Small intestine (tissue), 16 donors: ENCODE measurements at places on chromosomes 5 and 9. TPM values are rescaled to one million over a fixed set of nuclear protein-coding genes. Genes with fewer than 3 reads are reported as not detected.

BARHL1 gene
- polyA plus RNA-seq = not detected

- no peak for DNase-seq
Measured at GRCh38 chr5:61595426-61595825, 263.4 kb downstream of the ZSWIM6 start.

SLC6A18 gene
- polyA plus RNA-seq = not detected

DNA sequence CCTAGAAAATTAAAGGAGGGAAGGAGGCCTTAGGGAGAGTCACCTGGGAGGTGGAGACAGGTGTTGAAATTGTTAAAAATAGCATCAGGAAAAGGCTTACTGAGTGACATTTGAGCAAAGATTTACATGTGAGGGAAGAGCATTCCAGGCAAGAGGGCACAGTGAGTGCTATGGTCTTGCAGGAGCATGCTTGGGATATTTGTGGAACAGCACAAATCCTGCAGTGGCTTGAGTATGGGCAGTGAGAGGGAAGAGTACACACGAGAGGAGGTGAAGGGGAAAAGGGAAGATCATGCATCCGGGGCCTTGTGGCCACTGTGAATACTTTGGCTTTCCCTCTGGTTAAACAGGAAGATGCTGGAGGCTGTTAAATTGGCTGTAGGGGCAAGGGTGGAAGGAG lies 36.6 kb downstream of the ACER2 start:
- no peak for DNase-seq

REXO4 gene
- polyA plus RNA-seq = 22.9 TPM

- DNase-seq = no peak
Measured at GRCh38 chr5:135535820-135536801, at the start of gene NEUROG1. TSS of gene NEUROG1 (minus strand) at chr5:135535964. CDS start at chr5:135535690, 274 bp downstream.

PCAT7 gene
- 0.54 TPM for polyA plus RNA-seq

DNA sequence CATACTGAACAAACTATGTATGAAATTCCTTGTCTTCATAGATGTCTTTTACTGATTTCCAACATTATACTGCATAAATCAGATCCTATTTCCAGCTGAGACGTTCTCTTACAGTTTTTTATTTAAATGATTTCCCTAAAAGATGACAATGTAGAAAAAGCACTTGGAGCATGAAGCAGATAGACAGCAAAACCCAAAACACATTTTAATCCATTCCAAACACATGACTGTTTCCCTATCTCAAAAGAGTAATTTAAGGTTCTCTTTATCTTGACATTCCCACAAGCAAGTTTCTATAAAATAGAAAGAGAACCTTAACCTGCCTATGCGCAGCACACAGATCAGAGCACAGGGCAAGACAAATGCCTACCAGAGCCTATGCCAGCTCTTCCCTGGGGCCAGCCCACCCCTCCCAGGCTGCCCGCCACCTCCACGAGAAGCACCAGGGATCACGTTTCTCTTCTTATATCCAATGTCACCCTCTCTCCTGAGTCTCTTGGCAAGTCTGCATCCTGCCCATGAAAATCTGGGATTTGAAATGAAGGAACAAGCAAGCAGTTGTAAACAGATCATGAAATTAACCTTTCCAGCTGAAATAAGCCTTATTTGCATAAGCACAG lies 52.4 kb downstream of the RETREG1 start:
- no peak for DNase-seq

- DNase-seq = no peak
Measured at GRCh38 chr5:89847743-89848142, 561.8 kb downstream of the CETN3 start.

TAF7 gene
- polyA plus RNA-seq = 91.9 TPM

MZB1 gene
- polyA plus RNA-seq = 2.7 TPM

DNA sequence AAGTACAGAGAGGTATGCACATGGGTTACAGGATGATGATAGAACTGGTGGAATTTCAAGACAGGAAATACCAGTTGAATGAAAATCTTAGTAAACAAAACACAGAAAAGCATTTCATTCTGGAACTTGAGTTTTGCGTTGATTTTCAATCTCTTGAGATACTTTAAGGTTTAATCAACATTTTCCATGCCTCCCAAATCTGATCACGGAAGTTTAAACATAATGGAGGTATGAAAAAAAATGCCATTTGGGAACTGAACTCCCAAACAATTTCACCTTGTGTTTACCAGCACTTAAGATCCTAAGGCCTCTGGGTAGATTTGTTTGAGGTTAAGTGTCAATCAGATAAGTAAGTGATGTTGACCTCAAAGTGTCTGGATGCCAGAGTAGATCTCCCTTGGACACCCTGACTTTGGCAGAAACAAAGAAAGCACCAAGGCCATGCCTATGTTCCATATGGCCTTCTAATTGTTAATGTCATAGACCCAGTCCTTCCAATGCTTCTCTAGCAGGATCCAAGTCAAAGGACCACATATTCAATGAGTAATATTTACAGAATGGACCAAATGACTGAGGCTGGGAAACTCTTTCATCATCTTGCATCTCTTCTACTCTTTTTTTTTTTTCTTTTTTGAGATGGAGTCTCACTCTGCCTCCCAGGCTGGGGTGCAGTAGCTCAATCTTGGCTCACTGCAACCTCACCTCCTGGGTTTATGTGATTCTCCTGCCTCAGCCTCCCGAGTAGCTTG lies 216.9 kb downstream of the ARRDC3 start:
- no peak for DNase-seq

DNA sequence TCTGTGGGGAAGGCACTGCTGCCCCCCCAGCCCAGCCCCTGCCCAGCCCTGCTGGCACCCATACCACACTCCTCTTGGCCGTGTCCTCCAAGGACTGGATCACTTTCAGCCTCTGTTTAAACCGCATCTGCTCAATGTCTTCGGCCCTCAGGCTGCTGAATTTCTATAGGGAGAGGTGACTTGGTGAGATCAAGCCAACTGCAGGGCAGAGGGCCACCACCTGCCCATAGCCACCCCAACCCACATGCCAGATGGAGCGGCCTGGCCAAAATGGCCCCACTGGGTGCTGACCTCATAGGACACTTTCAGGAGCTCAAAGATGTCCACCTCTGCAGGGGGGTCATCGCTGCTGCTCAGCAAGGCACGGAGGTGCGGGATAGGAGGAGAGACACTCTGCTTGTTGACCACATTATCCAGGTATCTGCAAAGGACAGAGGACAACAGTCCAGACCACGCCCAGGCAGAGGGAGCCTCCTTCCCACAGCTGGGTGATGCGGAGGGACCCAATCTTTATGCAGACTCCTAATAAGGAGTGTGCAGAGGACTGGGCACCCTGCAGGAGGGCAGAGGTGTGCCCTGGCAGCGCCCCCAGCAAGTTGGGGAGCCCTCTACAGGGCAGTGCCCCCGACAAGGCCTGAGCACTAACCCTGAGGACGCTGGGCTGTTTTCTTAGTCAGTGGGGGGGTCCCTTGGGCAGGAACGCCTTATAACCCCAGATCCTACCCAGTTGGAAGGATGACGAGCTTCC lies 14.4 kb upstream of the MRNIP start:
- DNase-seq = no peak

- no peak for DNase-seq
Measured at GRCh38 chr9:111529787-111530186, 4.8 kb downstream of the ZNF483 start.

HAPLN1 gene
- 3.9 TPM for polyA plus RNA-seq

DNA sequence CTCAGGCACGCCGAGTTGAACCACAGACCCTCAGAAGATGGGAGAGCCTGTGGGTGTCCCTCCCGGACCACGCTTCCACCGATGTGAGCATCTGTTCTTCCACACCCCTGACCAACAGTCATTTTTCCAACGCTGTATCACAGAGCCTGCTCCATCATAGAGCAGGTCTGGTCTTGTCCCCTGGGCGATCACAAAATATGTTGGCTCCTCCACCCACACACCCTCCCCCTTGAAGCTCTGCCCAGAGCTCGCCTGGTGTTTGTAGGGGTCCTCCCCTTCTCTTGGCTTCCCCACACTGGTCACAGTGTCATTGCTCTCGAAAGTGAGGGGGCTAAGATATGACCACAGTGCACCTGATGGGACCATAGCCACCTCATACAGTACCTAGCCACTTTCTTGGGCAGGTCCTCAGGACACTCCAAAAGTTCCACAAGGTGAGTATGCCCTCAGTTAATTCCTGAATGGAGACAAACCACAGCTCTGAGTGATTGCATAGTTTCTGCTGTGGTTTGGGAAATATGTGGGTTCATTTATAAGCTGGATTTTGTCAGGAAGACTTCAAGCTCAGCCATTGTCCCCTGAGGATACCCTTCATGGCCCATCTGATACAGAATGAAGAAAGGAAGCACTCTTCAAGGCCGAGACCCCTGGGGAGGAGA lies 3.5 kb upstream of the ZNF618 start:
- DNase-seq = no peak

GRCh38 chr9:3433066-3433465 lies 92.7 kb downstream of the RFX3 start:
- DNase-seq = no peak

- peak; percentile 90 for DNase-seq
Measured at GRCh38 chr9:115262477-115262876, 144.5 kb upstream of the TNC start.

GRCh38 chr9:134350416-134350994 lies 24.2 kb downstream of the RXRA start:
- no peak for DNase-seq

ZNF367 gene
- 0.54 TPM for polyA plus RNA-seq

PDCD1LG2 gene
- polyA plus RNA-seq = not detected
